ENCODE measurements at places on chromosomes 3 and 15.

GRCh38 chr3:139476348-139476747, at the start of gene RBP2:
RBP2 (minus strand) TSS chr3:139476516; CDS start chr3:139476459, 57 bp downstream.
- no peak for DNase-seq

- no peak for DNase-seq
Measured at GRCh38 chr15:79539401-79539800, 107.3 kb downstream of the MINAR1 start.

DNA sequence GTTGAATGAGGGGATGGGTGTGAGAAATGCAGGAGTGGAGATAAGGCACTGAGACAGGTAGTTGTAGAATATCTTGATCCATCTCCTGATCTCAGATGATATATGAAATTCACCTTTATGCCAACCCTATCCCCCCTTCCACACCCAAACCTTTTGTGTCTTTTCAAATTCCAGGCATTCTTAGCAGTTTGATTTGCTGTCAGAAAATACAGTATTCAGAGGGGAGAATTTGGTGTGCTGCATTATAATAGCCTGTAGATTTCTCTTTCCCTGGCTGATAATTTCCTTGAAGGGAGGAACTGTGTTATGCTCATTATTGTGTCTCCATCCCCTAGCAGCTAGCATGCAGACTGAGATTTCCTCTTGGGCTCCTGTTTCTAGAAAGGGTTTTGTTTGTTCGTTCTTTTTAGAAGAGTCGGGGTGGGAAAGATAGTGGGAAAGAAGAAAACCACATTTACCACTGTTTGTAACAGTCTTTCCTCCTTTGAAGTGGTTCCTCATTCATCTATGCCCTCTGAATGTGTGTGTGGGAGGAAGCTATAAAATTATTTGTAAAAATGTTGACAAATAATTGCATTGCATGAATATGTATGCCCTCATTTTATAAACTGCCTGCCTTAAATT, 373.4 kb downstream of the DIPK2A start:
- DNase-seq, result no peak

- no peak for DNase-seq
Measured at GRCh38 chr3:159837725-159838124, 150.9 kb upstream of the IL12A start.

DNA sequence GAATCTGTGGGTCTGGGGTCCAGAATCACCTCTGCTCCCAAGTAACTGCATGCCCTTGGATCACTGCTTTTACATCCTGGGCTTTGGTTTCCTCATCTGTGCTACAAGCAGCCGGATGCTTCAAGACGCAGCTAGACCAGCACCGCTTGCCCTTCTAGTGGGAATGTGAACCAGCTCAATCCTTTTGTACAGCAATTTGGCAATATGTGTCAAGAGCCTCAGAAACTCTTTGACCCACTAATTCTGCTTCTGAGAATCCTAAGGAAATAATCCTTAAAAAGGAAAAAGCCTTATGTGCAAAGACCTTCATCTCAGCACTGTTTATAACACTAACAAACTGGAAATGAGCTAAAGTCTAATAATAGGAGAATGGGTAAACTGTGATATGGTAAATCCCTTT, 48.7 kb downstream of the ADCY5 start:
- no peak for DNase-seq

DNA sequence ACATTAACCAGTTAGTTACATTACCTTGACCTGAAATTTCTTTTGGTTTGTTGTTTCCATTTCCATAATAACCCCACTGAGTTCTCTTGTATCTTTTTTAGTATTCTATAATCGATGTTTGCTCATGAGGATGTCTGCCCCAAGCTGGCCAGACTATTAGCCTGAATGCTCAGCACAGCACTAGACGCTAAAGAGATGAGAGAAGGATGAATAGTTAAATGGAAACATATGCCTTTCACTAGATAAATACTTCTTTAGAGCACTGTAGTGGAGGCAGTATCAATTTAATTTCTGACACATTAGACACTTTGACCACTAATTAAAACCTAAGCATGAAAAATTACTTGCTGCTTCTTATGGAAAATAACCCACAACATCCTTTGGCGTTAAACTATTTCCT, 654.9 kb upstream of the KCNMB2 start:
- no peak for DNase-seq

DNA sequence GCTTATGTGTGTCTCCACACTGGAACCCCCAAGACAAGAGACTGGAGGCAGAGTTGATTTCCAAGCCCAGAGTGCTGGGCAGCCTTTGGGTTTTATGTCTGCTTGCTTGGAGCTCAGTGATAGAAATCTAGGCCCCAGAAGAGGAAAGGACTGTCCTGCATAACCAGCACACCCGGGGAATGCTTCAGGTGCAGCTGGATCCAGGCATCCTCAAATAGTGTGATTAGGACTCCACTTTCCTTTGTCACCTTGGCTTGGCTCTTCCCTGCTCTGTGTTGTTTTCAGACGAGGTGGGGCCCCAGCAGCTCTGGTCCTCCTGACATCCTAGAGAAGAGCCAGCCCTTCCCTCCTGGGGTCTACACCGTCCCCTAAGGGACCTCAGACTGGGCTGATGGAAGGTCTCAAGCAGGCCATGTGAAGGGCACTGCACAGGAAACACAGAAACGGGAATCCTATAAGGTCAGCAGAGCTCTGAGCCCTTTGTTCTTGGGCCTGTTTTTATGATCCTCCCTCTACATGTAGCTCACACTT, 143.7 kb downstream of the TJP1 start:
- no peak for DNase-seq

DNA sequence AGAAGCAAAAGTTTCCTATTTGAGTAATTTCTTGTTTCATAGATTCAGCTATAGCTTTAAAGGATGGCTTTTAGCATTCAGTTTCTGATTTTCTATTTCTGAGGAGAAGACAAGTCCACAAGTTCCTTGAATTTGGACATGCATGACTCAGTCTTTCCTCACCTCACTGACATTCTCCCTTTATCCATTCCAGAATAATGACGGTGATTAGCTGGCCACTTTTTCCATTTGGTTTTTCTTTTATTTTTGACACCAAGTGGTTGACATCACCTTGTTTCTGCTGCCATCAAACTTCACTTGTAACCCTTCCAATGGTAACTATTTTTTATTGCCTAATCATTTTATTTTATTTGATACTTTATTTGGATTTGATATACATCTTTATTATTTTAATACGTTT, 404.4 kb upstream of the KCNMB2 start:
- no peak for DNase-seq

DNA sequence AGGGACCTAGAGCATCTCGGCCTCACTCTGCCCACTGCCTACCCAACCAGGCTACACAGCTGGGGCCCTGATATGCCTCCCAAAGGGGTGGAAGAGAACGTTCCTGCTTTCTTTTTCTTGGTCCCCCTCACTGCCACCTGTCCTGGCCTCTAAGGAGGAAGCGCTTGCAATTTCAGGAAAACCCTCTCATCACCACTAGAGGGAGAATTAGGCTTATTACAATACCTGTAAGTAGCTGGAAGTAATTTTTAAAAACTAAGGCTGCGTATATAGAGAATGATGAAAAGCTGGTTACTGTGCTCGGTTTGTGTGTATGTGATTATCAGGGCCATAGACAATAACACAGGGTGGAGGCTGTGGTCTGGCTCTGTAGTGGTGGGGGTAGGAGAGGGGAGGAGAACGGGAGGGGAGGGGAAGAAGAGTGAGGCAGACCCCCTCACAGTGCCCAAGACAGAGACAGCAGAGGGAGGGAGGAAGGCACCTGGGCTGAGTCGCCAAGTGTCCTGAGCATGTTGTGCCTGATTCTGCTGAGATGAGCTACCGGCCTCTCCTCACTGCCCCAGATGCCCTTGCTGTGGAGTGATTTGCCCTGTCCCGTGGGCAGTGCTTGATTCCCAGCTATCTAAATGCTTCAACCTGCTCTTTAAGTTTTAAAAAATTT, 3.3 kb downstream of the GABRG3 start:
- DNase-seq, result no peak

- DNase-seq, result peak; percentile 67
Measured at GRCh38 chr15:24956111-24956838, 1.5 kb downstream of the SNRPN start.

DNA sequence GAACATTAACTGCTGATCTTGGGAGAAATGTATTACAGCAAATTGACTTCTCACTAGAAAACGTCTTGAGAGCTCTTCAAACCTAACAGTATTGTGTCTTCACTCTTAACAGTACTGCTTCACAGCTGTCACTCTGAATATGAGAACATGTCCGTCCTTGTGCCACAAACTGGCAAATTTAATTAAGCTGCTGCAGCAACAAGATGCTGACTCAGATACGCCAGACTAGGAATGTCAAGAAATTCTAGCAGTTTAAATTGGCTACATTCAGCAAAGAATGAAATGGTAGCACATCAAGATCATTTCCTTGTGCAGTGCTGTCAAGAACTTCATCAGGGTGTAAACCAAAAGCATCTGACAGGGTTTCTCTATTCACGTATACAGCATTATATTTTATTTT, 7.6 kb downstream of the ICE2 start:
- no peak for DNase-seq

DNA sequence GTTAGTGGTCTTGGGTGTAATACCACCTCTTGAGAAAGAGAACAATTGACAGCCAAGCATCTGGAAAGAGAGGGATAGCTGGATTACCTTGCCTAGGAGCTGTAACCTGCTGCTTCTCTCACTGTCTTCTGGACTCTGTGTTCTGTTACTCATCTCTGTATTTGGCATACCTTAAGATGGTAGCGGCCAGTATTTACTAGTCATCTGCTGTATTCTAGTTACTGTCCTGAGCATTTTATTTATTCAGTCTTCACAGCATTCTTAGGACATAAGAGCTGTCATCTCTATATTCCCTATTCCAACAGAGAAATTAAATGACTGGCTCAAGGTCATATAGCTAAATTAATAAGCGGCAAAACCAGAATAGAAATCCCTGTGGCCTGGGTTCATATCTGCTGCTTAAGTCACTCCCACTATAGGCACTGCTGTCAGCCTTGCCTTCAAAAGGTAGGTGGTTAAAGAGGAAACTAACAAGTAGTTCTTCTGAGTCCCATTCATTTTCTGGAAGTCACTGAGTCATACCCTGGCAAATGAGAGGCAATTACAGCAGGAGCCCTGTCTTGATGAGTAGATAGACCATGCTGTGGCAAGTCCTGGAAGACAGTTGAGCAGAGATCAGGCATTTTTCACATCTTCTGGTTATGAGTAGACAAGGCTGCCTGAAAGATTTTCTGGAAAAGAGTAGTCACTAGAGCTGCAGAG, 68.2 kb downstream of the RAB7A start:
- peak; percentile 33 for DNase-seq

DNA sequence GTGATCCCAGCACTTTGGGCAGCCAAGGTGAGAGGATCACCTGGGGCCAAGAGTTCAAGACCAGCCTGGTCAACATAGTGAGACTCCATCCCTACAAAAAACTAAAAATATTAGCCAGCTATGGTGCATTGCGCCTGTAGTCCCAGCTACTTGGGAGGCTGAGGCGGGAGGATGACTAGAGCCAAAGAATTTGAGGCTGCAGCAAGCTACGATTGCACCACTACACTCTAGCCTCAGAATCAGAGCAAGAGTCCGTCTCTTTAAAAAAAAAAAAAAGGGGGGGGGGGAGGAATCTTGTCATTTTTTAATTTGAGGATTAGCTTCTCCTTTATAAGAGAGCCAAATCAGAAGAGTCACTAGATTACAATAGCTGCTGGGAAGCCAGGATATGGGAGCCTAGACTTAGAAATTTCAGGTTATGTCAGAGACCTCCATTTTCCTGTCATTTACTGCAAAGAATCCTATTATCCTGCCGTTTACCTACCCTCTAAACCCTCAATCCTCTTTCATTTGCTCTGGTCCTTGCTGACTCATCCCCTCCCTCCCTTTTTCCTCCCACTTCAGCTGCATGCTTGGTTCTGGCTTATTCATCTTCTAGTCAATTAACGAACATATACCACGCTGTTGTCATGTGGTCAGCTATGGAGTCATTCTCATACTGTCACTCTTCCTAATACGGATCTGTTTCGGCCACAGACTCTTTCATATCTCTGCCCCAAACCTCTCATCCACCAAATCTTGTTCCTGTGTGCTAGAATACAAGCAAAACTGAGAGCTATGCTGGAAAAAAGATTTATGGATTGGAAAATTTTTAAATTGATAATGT, 83.8 kb upstream of the PPIB start:
- peak; percentile 44 for DNase-seq

DNA sequence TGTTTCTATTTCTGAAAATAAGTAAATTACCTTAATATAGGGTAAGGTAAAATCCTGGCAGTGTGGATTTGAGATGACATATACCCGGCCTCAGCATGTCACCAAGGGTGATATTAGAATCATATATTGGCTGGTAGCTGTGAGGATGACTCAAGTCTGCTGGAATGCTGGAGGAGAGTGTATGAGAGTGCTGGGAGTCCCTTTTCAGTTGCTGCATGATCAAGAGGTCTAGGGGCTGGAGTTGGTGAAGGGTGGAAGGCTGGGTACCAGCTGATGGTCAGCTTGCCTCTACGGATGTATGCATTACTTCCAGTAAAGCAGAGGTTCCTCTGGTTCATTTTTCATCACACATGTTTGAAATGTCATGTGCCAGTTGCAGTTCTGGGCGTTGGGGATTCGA, 40.6 kb downstream of the SLC25A26 start:
- DNase-seq, result no peak

- no peak for DNase-seq
Measured at GRCh38 chr15:41905036-41905793, 11.4 kb upstream of the SPTBN5 start.

GRCh38 chr3:144775551-144775950, 803.9 kb downstream of the DIPK2A start:
- DNase-seq, result no peak

DNA sequence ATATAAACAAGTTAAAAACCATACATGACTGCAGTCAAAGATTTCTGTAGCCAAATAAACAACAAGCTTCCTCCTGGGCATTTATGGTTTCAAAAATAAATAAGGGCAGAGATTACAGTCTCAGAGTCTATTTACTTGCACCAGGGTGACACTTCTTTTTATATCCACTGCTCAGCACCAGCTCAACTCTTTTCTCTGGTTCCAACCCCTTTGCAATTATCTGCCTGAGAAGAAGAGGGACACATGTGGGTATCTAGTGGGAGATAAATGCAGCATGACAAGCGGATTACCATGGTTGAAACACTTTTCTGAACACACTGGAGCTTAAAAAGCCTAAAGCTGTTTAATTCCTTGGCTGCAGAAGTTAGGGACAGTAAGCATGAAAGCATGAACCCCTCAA, 311.5 kb downstream of the CNTN3 start:
- no peak for DNase-seq

DNA sequence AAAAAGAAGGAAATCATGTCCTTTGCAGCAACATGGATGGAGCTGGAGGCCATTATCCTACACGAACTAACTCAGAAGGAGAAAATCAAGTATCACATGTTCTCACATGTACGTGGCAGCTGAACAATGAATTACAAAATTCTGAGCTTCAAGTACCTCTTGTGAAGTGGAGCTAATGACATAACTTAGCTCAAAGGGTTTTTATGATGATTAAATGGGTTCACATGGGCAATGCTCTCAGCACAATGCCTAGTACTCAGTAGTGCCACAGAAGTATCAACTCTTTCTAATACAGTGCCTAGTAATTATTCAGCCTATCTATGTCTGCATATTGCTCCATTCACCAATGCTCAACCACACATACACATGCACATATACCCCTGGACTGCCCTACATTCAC, 407.5 kb upstream of the WNT5A start:
- DNase-seq, result no peak

GRCh38 chr15:77557144-77557543, 75.6 kb downstream of the LINGO1 start:
- DNase-seq, result no peak

- DNase-seq, result no peak
Measured at GRCh38 chr3:12964711-12965612, 108.3 kb downstream of the IQSEC1 start.

GRCh38 chr15:85570336-85570735, 189.9 kb downstream of the AKAP13 start:
- DNase-seq, result no peak

GRCh38 chr3:176505878-176506621, 691.2 kb downstream of the TBL1XR1 start:
- no peak for DNase-seq

All from activated naive CD8-positive, alpha-beta T cell treated with anti-CD3 and anti-CD28 coated beads, Interleukin-2, amount 50 U/mL, for 24 hours (primary cell).